ENCODE measurements at places on chromosomes 16 and 17.

DNA sequence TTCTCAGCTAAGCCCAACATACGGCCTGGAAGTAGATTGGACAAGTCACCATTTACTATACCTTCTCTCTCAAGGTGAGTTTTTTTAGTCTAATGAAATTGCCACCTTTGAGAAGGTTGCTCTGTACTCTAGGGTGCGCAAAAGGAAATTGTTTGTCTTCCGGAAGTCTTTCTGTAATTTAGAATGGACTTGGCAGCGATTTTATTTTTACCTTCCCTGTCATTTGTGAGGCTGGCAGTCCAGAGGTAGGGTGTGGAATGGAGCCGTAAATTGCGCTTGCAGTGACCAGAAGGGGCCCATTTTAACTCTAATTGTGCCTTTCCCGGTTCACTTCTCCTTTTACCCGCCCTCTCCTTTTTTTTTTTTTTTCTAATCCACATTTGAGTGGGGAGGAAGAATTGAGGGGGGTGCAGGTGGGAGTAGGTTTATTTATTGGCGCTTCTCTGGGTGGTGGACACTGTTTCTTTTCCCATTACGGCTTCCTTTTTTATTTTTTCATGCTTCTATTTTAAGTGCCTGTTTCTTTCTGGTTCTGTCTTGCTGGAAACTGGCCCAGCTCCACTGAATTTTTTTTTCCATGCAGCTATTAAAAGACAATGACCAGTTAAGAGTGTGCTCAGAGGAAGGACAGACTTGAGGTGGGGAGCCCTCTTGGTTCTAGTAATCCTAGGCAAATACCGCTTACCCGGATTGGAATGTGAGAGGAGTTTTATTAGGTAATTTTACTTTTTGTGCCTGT lies 89.7 kb upstream of the CLEC18A start:
- DNase-seq = no peak

DNA sequence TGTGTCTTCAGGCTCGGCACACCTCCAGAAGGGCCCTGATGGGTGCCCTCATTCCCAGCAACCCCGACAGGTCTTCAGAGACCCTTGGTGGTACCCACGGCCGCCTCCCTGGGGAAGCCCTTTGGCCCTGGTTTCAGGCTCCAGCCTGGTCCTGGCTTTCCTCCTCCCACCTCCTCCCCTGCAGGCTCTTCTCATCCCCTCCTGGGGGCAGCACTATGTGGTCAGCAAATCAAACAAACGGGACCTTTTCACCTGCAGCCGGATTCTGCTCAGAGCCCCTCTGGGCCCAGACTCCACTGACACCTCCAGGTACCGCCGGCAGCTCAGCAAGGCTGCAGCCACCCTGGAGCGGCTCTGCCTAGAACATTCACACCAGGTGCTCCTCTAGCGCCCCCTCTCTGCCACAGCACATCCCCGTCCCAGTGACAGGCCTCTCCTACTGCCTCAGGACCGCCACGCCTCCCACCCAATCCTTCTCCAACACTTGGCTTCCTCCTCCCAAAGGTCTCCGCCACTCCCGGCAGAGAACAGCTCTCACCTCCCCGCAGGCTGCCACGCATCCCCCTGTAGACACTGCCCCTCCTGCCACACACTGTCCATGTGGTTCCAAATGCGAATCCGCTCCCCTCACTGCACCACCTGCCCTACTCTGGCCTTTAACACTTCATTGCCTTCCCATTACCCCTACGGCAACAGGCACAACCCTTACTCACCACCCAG lies 12.0 kb downstream of the CORO7 start:
- peak; percentile 41 for DNase-seq

- no peak for DNase-seq
Observed at GRCh38 chr16:57866529-57866918, 64.2 kb upstream of the KIFC3 start.

DNA sequence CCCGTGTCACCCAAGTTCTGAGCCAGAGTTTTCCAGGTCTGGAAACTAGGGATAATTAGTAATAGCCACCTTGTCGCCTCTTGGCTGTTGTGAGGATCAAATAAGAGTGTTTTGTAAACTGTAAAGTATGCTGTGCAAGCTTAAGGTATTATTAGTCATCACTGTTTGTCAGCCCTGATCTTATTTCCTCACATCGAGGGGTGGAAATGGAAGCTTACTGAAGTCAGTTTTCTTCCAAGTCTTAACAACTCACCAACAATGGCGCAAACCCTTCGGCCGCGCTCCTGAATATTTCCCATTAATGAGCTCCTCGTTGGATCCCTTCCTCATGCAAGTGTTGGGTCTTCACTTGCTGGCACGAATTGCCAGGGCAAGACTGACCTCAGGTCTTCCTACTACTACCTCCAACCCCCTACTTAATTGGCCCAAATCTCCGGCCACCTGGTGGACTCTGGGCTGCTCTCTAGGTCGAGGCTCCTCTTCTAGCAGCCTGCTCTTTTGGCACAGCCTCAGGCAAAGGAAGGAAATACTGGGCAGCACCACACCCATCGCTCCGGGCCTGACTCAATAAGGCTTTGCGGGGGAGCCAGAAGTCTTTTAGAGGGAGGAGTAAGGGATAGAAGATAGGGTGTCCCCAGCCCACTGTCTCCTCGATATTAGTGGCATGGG lies 885 bp upstream of the SLC35B1 start:
- DNase-seq = peak; percentile 38

DNA sequence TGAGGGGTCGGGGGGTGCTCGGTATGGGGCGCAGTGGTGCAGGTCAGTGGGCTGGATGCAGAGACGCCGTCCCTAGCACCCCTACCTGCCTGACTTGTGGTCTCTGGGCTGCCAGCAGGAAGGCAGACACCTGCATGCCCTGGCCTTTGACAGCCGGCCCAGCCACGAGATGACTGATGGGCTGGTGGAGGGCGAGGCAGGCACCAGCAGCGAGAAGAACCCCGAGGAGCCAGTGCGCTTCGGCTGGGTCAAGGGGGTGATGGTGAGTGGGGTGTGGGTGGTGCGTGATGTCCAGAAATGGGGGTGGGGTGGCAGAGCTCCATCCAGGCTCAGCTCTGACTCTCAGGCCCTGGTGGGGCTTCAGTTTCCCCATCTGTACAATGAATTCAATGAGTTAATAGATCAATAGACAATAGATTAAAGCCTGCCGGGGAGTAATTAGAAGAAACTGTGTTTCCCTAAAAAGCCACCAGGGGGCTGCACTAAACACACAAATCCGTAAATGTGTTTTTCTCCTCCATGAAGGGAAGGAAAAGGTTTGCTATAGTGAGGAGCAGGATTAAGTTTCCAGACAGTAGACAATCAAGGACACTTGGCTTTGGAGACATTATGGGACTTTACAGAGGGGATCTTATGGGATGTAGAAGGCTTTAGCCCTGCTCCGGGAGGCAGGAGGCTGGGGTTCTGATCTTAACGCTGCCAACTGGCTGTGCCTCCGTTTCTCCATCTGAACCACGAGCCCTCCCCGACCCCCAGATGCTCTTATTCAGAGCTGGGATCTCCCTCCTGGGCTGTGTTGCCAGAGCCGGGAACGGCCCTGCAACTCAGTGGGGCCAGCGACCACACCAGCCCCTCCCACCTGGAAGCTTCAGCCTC lies 2.2 kb downstream of the SLC12A3 start:
- DNase-seq = peak; percentile 40

DNA sequence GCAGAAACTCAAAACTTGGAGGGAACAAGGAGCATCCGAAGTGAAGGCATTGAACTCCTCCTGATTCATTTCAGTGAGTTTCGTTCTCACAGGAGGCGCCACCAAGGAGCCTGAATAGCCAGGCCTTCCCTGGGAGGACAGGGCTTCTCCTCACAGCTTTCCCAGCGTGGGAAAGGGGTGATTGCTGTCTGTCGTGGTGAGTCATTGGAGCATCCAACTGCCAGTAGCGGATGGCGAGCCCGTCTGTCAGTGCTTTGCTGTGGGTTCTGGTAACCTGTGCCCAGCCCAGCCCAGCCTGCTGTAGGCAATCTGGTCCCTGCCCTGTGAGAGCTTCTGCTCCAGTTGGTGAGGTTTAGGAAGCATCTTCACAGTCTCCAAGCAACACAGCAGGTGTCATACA lies 28.3 kb downstream of the PLCD3 start:
- no peak for DNase-seq

GRCh38 chr17:46763416-46763815 lies 55.1 kb downstream of the WNT3 start:
- no peak for DNase-seq

DNA sequence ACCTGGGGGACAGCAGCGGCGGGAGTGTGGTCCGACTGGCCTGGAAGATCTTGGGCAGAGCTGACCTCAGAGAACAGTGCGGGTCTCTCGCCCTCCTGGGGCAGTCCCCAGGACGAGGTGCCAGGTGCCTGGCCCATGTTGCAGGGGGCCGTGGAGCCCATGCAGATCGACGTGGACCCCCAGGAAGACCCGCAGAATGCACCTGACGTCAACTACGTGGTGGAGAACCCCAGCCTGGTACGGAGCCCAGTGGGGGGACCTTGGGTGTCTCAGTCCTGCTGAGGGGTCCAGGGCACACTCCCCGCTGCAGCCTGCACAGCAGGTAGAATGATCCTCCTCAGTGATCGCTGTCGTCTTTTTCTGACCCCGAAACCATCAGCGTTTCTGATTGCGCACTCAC lies 1.4 kb downstream of the GPS1 start:
- DNase-seq = no peak

DNA sequence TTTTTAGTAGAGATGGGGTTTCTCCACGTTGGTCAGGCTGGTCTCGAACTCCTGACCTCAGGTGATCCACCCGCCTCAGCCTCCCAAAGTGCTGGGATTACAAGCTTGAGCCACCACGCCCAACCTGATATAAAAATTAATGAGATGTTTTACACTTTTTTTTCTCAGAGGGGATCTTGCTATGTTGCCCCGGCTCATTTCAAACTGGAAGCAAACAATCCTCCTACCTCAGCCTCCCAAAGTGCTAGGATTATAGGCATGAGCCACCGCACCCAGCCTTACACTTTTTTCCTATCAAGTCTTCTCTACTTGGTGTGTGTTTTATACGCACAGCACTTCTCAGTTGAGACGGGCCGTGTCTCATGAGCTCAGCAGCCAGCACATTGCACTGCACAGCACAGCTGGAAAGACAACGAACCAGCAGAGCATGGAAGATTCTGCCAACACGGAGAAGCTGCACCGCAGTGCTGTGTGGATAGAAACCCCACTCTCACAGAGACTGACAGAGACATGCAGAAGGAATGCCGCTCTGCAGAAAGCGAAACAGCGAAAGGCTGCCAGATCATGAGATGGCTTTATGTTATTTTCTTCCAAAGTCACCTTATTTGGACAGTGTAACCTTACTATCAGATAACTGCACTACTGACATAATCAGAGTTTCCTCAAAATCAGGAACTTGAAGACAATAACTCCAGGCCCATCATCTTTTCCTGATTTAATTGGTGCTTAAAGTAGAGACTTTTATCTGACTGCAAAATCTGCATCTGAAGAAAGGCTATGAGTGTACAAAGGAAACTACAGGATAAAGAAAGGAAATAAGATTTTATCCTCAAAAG lies 6.5 kb upstream of the QRICH2 start:
- DNase-seq = no peak

DNA sequence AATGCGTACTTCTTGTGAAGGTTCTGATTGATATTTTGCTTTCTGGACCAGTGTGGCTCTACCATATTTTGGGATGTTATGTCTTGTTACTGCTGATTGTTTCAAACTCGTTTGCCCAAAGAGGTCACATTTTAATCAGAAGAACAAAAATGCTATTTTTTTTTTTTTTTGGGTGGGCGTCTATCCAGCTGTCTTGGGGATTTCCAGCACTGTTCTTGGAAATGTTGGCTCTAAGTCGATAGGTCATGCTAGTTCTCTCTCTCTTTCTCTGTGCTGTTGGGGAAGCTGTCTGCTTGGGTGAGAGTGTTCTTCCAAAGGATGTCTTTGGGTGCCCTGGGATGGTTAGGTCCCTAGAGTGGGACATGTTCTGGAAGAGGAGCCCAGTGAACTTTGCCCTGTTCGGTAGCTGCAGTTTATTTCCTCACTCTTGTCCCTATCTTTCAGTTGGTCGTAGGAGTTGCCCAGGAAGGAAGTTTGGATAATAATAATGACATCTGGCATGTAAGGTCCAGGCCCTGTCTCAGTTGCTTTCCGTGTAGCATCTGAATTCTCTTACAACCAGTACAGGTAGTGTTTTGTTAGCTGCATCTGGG lies 2.9 kb downstream of the IRF8 start:
- DNase-seq = no peak

- no peak for DNase-seq
Observed at GRCh38 chr16:85894266-85894665, 4.7 kb upstream of the IRF8 start.

DNA sequence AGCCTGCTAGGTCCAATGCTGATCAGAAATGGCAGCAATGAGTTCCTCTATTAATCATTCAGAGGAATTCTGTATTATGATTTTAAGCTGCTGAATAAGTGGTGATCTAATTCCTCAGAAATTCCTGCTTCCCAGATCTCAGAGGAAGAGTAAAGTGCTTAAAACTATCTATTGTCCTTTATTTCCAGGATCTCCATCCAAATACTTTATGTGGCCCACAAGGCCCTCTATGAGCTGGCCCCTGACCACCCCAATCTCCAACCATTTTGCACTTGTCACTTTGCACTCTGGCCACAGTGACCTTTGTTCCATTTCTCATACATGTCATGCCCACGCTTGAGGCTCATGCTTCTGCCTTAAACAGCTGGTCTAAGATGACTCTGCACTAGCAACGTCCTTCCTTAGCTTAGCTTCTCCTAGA lies 93.7 kb downstream of the CA10 start:
- DNase-seq = peak; percentile 54

DNA sequence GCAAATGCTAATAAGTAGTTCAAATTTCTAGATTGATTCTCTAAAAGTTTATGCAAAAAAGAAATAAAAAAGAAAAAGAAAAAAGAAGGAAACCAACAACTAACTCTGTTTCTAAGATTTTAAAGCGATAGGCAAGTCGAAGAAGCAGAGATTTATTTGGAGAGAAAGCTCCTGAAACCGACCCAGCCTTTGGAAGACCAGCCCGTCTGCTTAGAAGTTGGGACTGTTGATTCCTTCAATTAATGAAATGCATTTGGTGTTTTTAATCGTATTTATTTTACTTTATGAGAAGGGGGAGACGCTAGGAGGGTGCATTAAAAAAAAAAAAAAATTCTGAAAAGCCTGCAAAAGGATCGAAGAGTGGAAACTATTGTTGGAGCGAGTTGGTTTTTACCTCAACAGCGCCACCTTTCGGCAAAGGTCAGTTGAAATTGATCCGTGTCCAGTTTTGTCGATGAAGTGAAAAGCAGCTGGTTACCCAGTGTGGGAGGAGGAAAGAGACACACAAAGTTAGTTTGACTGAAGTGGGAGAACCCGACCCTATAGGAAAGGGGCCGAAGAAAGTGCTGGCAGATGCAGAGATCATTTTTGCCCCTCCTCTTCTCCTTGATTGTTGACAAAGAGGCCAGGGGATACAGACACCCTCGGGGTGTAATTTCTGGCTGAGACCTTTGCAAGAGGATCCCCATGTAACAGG lies 1.5 kb upstream of the MAF start:
- peak; percentile 64 for DNase-seq

GRCh38 chr16:1615761-1616160 lies 3.6 kb downstream of the CRAMP1 start:
- DNase-seq = no peak

DNA sequence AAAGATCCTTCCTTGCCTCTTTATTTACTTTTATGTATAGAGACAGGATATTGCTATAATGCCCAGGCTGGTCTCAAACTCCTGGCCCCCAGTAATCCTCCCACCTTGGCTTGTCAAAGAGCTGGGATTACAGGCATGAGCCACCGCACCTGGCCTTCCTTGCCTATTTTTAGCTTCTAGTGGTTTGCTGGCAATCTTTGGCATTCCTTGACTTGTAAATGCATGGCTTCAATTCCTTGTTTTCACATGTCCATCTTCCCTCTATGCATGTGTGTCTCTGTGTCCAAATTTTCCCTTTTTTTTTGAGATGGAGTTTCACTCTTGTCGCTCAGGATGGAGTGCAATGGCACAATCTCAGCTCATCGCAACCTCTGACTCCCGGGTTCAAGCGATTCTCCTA lies 22.5 kb downstream of the HEXIM2 start:
- no peak for DNase-seq

Data from HT1080 (cell line).